CD14-positive monocyte (primary cell): ENCODE measurements at places on chromosomes 2 and 18. TPM values are rescaled to one million over a fixed set of nuclear protein-coding genes. Genes with fewer than 3 reads are reported as not detected.

- DNase-seq, result no peak
Measured at GRCh38 chr18:13455960-13456481, 237.5 kb downstream of the LDLRAD4 start.

DNA sequence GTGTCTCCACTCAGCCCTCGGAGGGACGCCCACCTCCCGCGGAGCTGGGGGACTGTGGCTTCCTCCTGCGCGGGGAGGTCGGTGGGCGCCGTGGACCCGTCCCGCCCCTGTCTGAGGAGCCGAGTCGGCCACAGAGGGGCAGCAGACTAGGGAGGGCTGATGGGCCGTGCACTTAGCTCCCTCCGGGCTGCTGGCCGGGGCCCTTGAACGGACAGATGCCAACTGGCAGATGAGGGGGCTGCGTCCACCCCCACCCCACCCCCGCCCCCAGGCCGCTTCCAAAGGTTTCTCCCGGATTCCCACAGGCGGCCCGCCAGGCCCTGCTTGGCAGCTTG lies 10.4 kb upstream of the UBE2F start:
- DNase-seq, result no peak

GRCh38 chr2:227248876-227249275 lies 76.2 kb upstream of the MFF start:
- DNase-seq, result no peak

DNA sequence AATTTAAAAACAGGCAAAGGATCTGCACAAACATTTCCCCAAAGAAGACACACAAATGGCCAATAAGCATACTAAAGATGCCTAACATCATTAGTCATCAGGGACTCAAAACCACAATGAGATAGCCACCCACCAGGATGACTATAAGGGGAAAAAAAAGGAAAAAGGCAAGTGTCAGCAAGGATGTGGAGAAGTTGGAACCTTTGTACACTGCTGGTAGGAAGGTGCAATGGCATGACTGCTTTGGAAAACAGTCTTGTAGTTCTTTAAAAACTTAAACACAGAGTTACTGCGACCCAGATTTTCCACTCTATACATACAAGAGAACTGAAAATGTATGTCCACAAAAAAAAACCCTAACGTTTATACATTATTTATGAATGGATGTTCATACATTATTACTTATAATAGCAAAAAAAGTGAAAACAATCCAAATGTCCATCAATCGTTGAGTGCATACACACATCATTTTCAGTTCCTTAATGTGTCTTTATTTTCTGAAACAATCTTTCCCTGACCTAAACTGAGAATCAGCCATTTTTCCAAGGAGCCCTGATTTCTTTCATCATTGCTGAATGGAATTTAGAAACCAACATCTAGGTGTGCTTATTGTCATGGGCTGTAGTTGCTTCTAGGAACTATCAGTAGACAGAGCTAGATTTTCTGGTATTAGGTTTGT lies 64.7 kb upstream of the TLK1 start:
- DNase-seq, result no peak

- no peak for DNase-seq
Measured at GRCh38 chr2:33158482-33159003, 211.8 kb downstream of the LTBP1 start.

DNA sequence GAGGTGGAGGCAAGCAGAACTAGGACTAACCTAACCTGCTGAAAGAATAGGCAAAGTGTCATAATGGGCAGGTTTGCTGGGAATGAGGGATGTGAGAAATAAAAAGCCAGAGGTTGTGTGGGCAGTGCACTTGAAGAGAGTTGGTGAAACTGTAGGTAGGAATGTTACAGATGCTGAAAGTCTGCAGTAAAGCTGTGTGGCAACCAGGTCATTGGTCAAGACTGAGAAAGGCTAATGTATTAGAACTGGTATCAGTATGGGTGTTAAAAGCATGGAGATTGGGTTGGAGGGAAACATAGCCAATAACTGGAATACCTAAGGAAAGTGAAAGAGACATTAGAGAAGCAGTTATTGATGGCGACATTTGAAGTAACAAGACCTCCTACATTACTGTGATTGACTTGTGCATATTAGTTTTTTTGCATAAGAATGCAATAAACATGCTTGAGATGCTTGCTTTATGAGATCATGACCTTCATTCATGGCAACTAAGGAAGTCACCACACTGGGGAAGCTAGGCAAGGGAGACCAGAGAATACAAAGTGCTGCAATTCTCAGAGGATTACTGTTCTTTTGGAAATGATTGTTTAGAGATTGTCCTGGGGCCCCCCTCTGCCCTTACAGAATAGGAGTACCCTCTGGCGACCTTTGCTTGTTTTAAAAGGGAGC lies 11.8 kb downstream of the GULP1 start:
- DNase-seq, result no peak

- no peak for DNase-seq
Measured at GRCh38 chr18:34624551-34624950, 85.5 kb upstream of the DTNA start.

DNA sequence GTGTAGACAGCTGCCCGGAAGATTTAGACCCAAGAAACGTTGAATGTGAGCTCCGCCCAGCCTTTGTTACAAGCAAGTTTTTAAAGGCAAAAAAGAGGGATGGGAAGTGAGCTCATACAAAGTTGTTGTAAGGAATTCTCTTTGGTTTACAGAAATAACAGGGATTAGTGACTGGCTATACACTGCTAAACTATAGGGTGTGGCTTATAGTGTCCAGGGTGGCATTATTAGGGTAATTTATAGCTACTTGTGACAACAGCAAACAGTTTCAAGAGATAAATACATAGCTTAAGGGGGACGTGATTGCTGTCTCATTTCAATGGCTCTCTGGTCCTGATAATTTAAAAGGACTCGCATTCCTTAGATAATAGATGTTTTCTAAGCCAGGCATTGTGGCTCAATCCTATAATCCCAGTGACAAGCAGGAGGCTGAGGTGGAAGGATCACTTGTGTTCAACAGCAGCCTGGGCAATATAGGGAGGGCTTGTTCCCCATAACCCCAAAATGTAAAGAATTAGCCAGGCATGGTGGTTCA lies 66.5 kb upstream of the TGIF1 start:
- DNase-seq, result no peak

DNA sequence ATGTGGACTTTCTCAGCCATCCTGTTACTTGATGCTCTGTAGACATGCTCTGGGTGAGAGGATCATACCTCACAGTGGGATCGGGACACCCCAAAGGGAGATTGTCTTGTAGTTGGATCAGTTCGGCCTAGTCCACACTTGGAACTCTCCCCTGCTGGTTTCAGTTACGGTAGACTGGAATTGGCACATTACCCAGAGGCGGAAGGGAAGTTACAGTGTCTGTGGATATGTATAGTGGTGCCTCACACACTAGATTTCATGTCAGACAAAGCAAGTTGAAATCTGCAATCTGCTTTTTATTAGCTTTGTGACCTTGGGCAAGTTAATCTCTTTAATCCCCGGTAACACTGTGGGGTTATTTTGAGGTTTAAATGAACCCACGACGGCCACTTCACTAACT lies 16.2 kb upstream of the CTAGE1 start:
- no peak for DNase-seq

DNA sequence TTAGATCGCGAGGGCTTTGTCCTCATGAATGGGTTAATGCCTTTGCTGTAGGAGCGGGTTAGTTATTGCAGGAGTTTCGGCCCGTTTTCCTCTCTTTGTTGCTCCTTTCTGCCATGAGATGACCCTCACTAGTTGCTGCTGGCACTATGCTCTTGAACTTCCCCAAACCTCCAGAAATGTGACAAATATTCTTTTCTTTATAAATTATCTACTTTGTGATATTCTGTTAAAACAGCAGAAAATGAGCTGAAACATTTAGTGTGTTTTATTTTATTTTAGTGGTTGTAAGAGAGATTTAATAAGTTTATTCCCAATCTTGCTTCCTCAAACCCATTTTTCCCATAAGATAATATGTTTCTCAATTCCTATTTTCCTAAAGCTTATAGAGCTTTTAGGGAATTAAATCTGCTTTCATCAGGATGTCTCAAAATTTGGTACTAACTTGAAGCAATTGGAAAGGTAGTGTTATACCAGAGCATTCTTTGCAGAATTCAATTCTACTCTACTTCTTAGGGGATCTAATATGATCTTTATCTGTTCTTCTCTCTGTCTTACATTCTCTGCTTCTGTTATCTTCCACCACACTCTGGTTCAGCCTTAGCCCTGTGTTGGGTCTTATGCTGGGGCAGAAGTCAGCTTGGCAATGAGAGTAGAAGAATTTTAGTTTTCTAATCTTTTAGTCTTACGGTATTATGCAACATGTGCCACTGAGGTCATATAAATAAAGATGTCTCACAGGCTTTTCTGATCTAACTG lies 23.1 kb downstream of the DDX1 start:
- DNase-seq, result no peak

AMER3 gene
- not detected for polyA plus RNA-seq

CCBE1 gene
- polyA plus RNA-seq, result not detected

PER2 gene
- 3.1 TPM for polyA plus RNA-seq

EFHD1 gene
- not detected for polyA plus RNA-seq

KYNU gene
- polyA plus RNA-seq, result 132 TPM

GKN1 gene
- polyA plus RNA-seq, result not detected
